Hematopoietic multipotent progenitor cell (in vitro differentiated cells): ENCODE measurements at places on chromosomes 2 and 18.

GRCh38 chr2:58568901-58569300 is 327.8 kb upstream of the FANCL start:
- no peak for DNase-seq

DNA sequence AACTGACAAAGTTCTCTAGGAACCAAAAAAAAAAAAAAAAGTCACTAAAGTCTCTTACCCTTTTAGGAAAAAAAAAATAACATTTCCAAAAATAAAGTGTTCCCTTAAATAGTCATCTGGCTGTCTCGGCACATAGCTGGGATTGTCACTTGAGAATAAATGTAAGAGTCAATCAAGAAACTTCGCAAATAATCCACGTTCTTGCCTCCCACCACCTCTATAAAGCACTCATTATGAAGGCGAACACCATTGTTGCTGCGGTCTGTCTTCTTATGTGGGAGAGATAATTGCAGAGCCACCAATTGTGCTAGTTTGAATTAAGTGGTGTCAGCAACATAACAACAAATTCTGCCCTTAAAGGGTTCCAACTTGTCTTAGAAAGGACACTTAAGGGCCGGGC is 163.7 kb downstream of the FBXO15 start:
- no peak for DNase-seq

GRCh38 chr18:70411307-70411706 is 122.5 kb downstream of the SOCS6 start:
- no peak for DNase-seq

- DNase-seq: no peak
Observed at GRCh38 chr2:147688242-147688641, 156.6 kb upstream of the ACVR2A start.

GRCh38 chr2:138018866-138019688 is 54.8 kb downstream of the HNMT start:
- DNase-seq: no peak

DNA sequence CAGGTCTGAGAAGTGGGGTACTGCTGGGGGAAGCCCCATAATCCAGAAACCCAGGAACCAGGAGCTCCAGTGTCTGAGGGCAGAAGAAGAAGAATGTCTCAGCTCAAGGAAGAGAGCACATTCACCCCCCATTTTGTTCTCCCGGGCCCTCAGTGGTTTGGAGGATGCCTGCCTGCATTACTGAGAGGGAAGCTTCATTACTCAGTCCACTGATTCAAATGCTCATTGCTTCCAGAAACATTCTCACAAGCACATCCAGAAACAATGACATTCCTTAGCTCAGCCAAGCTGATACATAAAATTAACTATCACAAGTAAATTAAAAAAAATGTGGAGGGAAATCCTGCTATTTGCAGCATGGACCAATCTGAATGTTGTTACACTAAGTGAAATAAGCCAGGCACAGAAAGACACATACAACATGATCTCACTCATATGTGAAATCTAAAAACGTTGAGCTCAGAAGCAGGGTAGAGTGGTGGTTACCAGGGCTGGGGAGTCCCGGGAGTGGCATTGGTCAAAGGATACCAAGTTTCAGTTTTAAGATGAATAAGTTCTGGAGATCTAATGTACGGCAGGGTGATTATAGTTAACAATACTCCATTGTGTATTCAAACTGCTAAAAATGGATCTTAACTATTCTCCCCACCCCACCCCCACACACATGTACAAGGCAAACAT is 459.3 kb downstream of the GALR1 start:
- no peak for DNase-seq

DNA sequence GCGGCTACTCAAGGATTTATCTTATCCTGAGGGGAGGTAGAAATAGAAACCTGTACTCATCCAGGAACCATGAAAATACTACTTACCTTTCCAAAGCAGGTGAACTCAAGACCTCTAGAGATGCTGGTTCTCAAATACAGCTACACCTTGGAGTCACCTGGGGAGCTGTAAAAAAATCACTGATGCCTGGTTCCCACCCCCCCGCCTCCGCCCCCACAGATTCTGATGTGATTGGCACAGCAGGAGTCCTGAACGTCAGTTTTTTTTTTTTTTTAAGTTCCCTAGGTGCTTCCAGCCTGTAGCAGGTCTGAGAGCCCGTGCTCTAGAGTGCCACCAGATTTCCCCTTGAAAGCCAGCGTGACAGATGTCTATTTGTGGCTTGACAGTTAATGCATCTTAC is 113.6 kb downstream of the MRO start:
- no peak for DNase-seq

GRCh38 chr2:239206042-239206441 is 194.8 kb downstream of the HDAC4 start:
- no peak for DNase-seq

GRCh38 chr2:121335294-121336290 is 50.6 kb upstream of the TFCP2L1 start:
- DNase-seq: no peak

- no peak for DNase-seq
Observed at GRCh38 chr2:88627856-88628570, 749 bp upstream of the EIF2AK3 start.

- no peak for DNase-seq
Observed at GRCh38 chr18:25225151-25225550, 126.8 kb downstream of the ZNF521 start.

DNA sequence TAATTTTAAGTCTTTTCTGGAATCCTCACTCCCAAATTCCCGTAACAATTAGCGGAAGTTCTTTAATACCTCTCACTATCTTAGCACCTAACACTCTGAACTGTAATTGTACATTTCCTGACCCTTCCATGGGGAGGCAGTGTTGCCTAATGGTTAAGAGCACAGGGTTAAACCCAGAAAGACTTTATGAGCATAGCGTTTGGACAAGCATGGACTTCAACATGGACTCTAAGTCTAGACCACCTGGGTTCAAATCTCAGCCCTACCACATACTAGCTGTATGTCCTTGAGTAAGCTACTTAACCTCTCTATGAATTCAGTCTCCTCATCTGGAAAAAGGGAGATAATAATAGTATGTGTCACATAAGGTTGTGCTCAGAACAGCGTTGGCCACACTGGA is 13.0 kb downstream of the ANTXR1 start:
- peak; percentile 48 for DNase-seq

DNA sequence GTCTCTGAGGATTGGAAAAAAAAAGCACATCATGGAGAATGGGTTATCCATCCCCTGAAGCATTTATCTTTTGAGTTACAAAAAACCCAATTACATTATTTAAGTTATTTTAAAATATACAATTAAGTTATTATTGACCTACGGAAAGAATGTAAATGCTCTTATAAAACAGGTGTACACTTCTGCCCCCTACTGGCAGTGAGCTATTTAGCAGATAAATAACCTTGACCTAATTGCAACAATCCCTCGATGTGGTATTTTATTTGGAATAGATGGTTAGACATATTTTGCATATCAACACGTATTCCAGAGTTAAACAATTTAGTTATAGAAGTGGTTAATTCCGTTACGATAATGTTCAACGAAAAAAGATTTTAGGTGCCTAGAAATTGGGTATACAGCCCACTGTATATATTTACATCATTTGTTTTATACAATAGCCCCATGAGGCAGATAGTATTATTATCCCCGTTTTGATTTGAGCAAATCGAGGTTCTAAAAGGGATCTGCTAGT is 9.1 kb upstream of the DAW1 start:
- DNase-seq: peak; percentile 58

DNA sequence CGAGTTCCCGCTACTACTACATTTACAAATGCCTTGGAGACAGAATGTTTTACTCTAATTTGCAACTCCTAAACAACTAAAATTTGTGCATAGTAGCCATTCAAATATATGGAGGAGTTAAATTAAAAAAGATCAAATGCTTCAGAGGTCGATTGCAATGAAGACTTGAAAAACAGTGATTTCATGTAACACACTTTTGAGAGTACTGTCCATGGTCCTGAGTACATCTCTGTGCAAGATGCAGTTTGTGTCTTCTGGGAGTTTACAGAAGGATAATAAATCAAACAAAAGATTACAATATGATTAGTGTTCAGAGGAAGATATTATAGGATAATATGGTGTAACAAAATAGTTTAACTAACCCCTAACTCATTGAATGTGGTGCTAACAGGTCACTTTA is 894.7 kb downstream of the TMEM182 start:
- DNase-seq: no peak

GRCh38 chr2:101630224-101630949 is 67.1 kb upstream of the MAP4K4 start:
- DNase-seq: no peak

GRCh38 chr2:62964050-62964449 is 86.6 kb upstream of the OTX1 start:
- no peak for DNase-seq

DNA sequence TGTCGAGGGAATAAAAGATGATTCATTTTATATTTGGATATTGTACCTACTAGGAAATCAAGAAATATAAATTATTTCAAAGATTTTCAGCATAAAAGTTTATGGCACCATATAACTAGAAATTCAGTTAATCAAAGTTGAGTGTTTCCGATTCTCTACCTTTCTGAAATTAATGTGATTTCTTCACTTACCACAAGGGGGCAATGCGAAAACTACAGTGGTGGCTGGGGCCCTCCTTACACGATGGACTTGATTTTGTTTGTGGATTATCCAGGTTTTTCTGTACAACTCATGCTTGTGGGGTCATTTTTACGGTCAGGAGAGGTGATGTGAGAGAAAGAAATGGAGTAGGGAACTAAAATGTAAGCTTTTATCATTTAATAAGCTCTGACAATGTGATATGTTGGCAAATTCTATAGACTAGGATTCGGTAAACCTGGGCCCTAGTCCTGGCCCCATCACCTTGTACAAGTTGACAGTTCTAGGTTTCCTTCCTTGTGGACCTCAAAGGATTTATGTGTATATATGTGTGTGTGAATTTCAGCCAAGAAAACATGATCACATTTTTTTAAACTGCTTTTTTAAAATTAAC is 47.6 kb downstream of the G6PC2 start:
- DNase-seq: no peak

GRCh38 chr2:201122276-201122675 is 6.3 kb downstream of the CFLAR start:
- no peak for DNase-seq

- peak; percentile 43 for DNase-seq
Observed at GRCh38 chr18:59697236-59697932, at the start of gene CCBE1. CCBE1 (minus strand) TSS chr18:59697423.

DNA sequence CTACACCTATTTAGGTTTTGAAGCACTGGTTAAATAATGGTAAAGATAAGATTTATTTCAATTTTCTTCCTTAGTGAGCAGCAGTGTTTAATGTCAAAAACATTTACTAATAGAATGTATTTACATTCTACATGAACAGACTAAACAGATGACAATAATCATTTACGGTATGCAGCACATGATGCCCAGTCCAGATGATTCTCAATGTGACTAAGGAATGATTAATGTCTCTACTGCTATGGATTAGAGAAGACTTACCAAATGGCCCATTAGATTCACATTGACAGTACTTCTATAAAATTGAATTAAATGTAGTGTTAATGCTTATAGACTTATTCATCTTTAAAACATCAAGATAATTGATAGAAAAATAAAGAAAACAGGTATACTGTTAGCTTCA is 22.1 kb upstream of the SLC5A7 start:
- DNase-seq: no peak

DNA sequence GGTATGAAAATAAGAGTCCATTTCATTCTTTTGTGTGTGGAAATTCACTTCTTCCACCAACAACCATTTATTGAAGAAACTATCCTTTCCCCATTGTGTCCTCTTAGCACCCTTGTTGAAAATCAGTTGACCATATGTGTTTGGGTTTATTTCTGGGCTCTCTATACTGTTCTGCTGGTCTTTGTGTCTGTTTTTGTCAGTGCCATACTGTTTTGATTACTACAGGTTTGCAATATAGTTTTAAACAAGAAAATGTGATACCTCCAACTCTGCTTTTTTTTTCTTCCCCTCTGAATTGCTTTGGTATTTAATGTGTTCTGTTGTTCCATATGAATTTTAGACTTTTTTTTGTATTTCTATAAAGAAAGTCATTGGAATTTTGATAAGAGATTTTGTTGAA is 8.4 kb downstream of the GTF2A1L start:
- DNase-seq: no peak

DNA sequence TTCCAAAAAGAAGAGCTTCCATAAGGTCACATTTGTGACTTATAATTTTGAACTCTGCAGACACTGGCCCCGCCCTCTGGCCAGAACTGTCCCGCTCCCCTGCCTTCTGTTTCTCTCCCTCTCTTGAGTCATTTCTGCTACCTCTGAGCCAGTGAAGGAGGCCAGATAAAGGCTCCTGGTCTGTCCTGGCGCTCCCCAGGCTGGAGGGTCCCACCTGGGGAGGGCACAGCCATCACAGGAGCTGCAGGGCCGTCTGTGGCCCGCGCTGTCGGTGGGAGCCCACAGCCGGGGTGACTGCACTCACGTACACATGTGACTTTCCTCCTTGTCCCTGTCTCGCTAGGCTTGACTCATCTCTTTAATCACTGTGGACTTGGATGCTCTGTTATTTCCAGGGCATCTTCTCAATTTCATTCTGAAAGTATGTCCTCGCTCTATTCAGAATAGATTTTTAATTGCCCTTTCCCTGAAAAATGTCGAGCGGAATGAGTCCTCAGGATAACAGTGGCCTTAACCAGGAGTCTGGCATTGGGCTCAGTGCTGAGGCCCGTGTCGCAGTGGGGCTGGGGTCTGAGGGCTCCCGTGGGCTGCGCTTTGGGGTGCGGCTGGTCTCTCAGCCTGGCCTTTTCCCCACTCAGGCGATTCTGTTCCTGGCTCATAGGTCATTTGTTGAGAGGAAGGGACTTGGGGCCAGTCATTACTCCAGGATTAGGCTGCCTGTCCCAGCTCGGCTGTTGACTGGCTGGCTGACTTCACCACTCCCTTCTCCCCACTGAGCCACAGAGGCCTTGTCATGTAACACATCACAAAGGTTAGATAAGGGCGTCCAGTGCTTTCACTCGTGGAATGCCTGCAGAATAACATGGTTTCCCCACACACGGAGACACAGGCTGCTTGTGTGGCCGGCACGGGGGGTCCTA is 34.5 kb downstream of the KLHL29 start:
- no peak for DNase-seq

- DNase-seq: no peak
Observed at GRCh38 chr2:33620-34019, 12.7 kb downstream of the FAM110C start.

- DNase-seq: peak; percentile 9
Observed at GRCh38 chr2:152407204-152407721, 72.3 kb downstream of the FMNL2 start.

DNA sequence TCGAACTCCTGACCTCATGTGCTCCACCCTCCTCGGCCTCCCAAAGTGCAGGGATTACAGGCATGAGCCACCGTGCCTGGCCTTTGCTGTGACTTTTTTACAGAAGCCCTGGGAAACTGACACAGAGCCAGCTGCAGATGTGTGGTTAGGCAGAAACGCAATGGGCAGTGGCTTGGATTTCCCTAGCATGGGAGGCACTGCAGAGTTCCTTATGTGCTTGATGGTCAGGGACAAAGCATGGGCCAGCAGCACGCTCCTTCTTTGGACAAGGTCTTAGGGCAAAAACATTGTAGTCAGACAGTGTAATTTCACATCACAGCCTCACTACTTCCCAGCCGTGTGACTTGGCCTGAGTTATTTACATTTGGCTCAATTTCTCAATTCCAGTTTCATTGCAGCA is 153.9 kb downstream of the RNF144A start:
- no peak for DNase-seq
